Transverse colon (tissue), 4 donors: ENCODE measurements at places on chromosomes 4 and X. TPM values are rescaled to one million over a fixed set of nuclear protein-coding genes. Genes with fewer than 3 reads are reported as not detected.

GRCh38 chr4:182825786-182826185 lies 91.4 kb downstream of the DCTD start:
- DNase-seq, result no peak

- no peak for DNase-seq
Observed at GRCh38 chr4:183409934-183410333, 34.5 kb upstream of the CDKN2AIP start.

DNA sequence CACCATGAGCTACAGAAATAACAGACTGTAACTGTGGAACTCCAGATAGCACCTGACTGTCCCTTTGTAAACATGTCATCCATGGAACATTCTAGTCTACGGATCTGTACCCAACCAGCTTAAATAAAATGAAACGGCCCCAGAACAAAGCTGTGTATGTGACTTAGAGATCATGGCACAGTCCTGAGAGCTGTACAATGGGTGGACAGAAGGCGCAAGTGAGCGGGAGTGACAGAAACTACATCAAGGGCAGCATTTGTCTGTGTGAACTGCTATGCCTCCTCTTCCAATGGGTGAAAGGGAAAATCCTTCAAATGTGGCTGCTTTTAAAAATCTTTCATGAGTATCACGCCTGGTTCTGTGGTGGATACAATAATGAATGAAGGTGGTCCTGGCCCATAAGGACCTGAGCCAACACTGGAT lies 72.5 kb downstream of the FAT1 start:
- DNase-seq, result no peak

DNA sequence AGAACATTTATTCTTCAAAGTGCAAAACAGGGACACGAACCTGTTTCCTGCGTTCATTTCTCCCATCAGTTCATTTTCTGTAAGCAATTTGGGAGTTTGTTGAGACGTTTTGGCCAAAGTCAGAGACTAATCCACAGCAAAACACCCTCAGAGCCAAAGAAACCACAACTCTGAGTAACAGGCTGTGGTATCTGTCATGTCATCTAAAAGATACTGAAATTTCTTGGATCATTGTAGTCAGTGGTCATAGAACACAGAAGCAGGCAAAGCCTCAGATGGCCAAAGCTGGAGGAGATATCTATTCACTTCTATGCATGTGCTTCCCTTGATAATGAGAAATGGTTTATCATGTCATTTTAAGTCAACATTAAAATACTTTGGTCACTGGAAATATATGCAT lies 485.6 kb upstream of the GALNT7 start:
- no peak for DNase-seq

- no peak for DNase-seq
Observed at GRCh38 chr4:95092766-95093165, 335.0 kb downstream of the BMPR1B start.

DNA sequence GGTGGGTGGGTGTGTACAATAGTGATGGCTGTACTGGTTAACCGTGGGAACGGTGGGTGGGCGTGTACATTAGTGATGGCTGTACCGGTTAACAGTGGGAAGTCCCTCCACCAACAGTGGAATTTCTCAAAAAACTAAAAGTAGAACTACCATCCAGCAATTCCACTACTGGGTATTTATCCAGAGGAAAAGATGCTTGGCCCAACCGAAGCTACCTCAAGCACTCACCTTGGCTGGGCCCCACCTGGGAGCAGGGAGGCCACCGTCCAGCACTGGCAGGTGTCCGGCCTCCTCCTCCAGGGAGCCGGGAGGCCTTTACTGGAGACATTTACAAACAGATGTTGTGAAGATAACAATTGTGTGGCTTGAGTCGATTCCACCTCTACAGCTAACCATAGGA lies 6.0 kb upstream of the MAEA start:
- no peak for DNase-seq

GRCh38 chr4:130573742-130574141 lies 1477.8 kb downstream of the C4orf33 start:
- DNase-seq, result no peak

- no peak for DNase-seq
Observed at GRCh38 chr4:181078196-181078595, 1165.0 kb upstream of the TENM3 start.

- DNase-seq, result no peak
Observed at GRCh38 chr4:76981644-76982043, 32.1 kb downstream of the SEPTIN11 start.

DNA sequence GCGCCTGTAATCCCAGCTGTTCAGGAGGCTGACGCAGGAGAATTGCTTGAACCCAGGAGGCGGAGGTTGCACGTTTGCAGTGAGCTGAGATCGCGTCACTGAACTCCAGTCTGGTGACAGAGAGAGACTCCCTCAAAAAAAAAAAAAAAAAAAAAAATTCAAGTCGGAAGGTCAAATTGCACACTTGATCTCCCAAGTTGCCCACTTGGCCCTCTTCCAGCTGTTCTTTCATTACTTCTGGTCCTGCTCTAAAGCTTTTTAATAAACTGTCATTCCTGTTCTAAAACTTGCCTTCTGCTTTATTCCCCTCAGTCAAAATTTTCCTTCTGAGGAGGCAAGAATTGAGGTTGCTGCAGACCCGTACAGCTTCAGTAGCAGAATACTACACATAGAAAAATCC lies 2358.0 kb downstream of the ARAP2 start:
- DNase-seq, result no peak

DNA sequence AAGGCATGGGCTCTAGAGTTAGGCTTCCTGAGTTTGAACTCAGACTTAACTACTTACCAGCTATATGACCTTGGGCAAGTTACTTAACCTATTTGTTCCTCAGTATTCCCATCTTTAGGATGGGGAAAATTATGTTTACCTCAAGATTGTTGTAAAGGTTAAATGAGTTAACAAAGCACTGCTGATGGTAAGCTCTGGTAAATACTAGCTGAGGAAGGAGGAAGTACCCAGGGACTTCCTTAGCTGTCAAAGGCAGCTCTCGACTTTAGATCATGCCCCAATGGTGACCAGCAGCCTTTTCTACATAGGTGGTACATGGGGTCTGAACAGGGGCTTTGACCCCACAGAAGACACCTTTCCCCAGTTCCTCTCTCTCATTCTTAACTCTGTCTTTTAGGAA lies 20.1 kb downstream of the ATP7A start:
- no peak for DNase-seq

DNA sequence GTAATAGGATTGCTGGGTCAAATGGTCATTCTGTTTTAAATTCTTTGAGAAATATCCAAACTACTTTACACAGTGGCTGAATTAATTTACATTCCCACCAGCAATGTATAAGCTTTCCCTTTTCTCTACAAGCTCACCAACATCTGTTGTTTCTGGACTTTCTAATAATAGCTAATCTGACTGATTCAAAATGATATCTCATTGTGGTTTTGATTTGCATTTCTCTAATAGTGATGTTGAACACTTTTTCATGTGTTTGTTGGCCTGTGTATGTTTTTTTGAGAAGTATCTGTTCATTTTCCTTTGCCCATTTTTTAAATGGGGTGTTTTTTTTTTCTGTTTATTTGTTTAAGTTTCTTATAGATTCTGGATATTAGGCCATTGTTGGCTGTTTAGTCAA lies 659.0 kb upstream of the GNPDA2 start:
- no peak for DNase-seq

- peak; percentile 83 for DNase-seq
Observed at GRCh38 chrX:154546354-154547244, at the start of gene G6PD. Gene G6PD (minus strand): TSS chrX:154546846. CDS start chrX:154546155, 691 bp downstream.

GRCh38 chr4:110068248-110068647 lies 130.2 kb downstream of the ELOVL6 start:
- DNase-seq, result no peak

SMAD1 gene
- 42.9 TPM for total RNA-seq

USP51 gene
- total RNA-seq, result not detected

SOX3 gene
- total RNA-seq, result not detected

CTAG1A gene
- not detected for total RNA-seq
